ENCODE measurements at places on chromosomes 2 and 18. TPM values are rescaled to one million over a fixed set of nuclear protein-coding genes. Genes with fewer than 3 reads are reported as not detected.

Gene RFX8
- not detected for total RNA-seq

Gene DYTN
- not detected for total RNA-seq

Gene GALNT5
- total RNA-seq, result 0.15 TPM

Gene PREB
- 43.9 TPM for total RNA-seq

Gene UPP2
- 0.91 TPM for total RNA-seq

Gene KLHL29
- total RNA-seq, result 2.3 TPM

Gene TRABD2A
- total RNA-seq, result 0.68 TPM

Gene CLEC4F
- not detected for total RNA-seq

Gene TXNDC2
- not detected for total RNA-seq

Gene MC4R
- total RNA-seq, result not detected

DNA sequence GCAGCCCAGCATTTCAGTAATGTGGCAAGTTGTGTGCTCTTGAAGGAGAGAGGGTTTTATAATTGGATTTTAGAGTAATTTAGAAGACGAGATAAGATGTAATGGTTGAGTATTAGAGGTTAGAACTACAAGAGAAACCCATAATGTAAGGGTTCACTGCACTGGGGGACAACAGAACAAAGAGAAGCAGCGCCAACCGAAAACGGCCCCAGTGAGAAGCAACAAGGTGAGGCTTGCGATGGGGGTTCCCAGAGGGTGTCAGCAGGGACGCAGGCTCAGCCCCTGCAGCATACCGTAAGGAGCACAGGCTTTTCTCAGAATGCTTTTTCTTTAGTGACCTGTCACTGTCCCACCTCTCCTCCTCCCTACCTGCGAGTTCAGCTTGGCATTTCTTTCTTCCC, 183.9 kb upstream of the ETAA1 start:
- DNase-seq, result no peak

GRCh38 chr18:58407263-58407648, 221.6 kb downstream of the ALPK2 start:
- peak; percentile 71 for DNase-seq

GRCh38 chr18:44186001-44186400, 494.7 kb upstream of the SETBP1 start:
- no peak for DNase-seq

- DNase-seq, result no peak
Observed at GRCh38 chr2:235206980-235207579, 255.3 kb downstream of the SH3BP4 start.

DNA sequence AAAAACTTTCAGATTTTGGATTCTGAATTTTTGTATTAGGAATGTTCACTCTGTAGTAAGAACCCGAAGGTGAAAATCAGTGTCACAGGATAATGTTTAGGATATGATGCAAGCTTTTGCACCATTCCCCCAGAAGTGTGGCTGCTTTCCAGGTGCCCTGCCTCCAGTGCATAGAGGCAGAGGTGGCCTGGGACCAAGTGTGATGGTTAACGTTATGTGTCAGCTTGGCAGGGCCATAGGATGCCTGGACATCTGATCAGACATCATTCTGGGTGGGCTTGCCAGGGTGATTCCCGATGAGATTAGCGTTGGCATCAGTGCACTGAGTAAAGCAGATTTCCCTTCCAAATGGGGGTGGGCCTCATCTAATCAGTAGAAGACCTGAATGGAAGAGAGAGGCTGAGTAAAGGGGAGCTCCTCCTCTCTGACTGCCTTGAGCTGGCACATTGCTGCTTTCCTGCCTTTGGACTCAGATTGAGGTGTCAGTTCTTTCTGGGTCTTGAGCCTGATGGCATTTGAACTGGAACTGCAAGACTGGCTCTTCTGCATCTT, 177.4 kb upstream of the HS6ST1 start:
- DNase-seq, result peak; percentile 16

- DNase-seq, result no peak
Observed at GRCh38 chr2:144509001-144509878, 10.7 kb downstream of the ZEB2 start.

GRCh38 chr2:43727634-43728014, 46.2 kb upstream of the DYNC2LI1 start:
- DNase-seq, result no peak

GRCh38 chr2:28296904-28297303, 95.8 kb upstream of the FOSL2 start:
- DNase-seq, result no peak

DNA sequence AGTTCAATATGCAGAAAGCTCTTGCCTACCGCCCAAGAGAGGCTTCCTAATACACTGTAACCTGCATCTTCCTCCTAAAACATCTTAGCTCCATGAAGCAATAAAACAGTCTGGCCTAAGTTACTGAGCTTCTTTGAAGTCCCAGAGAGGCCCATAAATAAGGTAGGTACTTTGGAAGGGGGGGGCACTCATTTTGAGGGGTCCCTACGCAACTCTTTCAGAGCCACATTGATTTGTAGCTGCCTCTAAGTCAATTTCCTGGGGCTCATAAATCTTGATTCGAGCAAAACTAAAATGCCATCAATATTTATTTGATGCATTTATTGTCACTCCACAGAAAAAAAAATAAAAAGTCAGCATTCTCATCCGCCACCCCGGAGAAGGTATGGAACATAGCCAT, 60.4 kb upstream of the SIX2 start:
- DNase-seq, result no peak

DNA sequence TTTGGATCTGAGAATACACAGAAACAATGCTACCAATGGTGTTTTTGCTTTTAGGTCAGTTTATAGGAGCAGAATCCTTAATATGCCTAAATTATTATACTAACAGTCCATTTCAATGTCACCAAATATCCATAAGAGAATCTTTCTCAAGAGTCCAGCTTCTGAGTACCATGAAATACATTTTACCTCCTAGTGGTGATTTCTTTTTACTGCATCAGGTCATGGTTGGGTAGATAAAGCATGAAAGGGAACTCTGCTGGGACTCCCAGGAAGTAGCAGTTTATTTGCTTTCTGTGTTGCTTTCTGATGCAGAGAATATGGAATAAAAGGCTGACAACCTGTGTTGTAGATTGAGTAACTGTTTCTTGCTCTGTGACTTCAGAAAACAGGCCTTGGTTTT, 115.6 kb downstream of the PPP1R1C start:
- no peak for DNase-seq

DNA sequence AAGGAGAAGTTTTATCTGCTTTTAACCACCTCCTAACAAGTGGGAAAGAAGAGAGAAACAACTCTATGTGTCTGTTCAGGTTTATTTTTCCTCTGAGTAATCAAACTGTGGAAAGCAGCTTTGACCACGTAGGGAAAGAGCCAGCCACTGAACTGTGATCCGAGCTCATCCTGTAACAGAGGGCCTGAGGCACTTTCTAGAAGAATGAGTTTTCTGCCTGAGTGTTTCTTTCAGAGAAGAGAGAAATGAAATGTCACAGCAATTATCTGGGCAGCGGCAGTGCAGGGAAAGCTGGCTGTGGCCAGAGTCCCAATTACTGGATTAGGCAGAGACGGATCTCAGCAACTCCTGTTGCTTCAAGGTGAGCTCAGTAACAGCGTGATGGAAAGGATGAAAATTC, 151.9 kb downstream of the CD226 start:
- DNase-seq, result no peak

Measured in left lobe of liver (tissue), 2 donors.